ENCODE measurements at places on chromosomes 6 and 20. TPM values are rescaled to one million over a fixed set of nuclear protein-coding genes. Genes with fewer than 3 reads are reported as not detected.

DNA sequence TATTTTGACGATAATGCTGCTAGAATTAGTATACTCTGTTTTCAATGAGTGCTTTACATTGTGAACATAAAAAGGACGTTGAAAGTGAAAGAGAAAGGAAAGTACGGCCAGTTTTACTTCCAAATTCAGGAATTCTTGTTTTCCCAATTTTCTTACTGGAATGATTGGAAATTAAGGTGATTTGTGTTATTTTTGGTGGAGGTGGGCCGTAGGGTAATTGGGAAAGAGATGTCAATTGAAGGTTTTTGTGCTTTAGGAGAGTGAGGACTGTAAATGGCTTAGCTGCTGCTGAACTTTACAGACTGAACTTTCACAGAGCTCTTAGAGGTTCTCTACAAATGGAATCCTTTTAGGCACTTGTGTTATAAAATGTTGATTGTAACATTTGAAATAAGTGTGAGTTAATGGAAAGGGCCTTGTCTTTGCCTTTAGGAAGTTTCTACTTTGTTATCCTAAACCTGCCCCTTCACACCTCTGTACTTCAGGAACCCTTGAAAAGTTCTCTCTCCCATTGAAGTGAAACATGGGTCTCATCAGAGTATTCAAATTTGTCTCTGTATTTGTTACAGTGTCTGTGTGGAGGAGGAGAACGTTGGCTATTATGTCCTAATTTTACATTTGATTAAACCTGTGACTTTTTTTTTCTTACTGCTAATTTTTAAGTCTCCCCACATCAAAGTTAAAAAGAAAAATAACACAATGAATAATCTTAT, 256.4 kb downstream of the ARID1B start:
- DNase-seq = no peak

DNA sequence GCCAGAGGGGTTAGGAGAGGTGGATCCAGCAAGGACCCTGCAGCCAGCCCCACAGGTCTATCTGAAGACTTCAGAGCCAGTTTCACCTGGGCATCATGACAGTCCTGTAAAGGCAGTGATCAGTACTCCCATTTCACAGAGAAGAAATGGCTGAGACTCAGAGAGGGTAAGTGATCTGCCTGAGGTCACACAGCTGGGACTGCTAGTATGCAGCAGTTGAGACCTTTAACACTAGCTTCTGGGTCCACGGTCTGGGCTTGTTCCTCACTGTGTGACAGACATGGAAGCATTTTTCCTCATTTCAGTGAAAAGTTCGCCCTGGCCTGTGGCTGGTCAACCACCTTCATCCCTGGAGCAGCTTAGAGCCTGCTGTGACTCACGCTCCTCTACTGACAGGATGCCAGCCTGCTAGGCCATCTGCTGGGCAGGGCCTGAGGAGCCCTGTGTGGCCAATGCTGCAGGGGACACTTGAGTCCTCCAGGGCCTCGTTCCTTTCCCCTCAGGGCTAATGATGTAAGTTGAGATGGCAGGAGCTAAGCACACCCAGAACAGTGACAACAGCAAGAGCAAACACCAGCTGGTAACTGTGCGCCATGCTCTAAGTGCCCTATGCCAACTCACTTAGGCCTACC, 192.0 kb downstream of the LRFN2 start:
- no peak for DNase-seq

- no peak for DNase-seq
These were observed 551.3 kb upstream of the CDH4 start for GRCh38 chr20:60700728-60701127.

The TINAG gene
- total RNA-seq = 2.5 TPM

DNA sequence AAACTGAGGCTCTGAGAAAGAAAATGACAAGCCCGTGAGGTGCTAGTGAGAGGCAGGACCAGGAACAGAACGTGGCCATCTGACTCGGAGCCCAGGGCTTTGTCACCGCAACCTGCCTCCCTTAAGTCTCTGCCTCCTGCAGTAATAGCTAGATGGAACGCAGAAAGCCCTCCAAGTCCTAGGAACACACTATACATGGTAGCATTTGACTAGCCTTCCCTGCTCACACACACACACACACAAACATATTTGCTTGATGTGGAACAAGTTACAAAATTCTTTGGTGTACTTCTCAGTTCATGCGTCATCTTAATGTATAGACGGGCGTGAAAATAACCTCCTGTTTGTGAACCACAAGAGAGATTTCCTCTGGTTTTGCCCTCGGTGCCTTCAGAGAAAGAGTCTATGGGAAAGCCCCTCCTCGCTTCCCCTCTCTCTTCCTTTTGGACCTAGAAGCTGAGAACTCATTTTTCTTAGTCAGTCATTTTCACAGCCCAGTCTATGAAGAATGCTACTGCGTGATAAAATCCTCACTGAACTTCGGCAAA, 38.8 kb downstream of the C6orf52 start:
- DNase-seq = no peak

The NOTCH4 gene
- 10.5 TPM for total RNA-seq

DNA sequence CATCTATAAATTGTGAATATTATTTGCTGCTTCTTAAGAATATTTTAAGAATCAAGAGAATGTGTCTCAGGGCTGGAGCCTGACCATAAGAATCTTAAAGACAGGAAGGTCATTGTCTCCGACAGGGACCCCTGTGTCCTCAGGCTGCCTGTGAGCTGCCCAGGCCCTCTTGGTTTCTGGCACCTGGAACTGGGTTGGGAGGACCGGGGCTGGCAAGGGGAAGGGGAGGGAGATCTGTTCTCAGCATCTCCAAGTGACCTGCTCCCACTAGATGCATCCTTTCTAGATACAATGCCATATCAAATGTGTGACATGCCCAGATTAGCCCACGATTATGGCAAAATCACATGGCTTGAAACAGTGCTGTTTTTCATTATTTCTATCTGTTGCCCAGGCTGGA, 110.5 kb downstream of the SCML4 start:
- no peak for DNase-seq

GRCh38 chr6:147825848-147826247, 317.4 kb downstream of the SAMD5 start:
- no peak for DNase-seq

All from Peyer's patch (tissue), 4 donors.